ENCODE measurements at places on chromosomes 1 and 21. TPM values are rescaled to one million over a fixed set of nuclear protein-coding genes. Genes with fewer than 3 reads are reported as not detected.

XCL1 gene
- not detected for total RNA-seq

CFAP126 gene
- not detected for total RNA-seq

SCYL3 gene
- total RNA-seq, result 9.6 TPM

CREB3L4 gene
- total RNA-seq, result 4.4 TPM

CELA3B gene
- not detected for total RNA-seq

CNIH4 gene
- total RNA-seq, result 40.2 TPM

AGRN gene
- 35.6 TPM for total RNA-seq

GSTM1 gene
- total RNA-seq, result 18.3 TPM

F13B gene
- not detected for total RNA-seq

IGSF9 gene
- total RNA-seq, result under 0.01 TPM

DMBX1 gene
- not detected for total RNA-seq

GSTM5 gene
- total RNA-seq, result 6.0 TPM

DRAM2 gene
- total RNA-seq, result 49.9 TPM

SUSD4 gene
- total RNA-seq, result not detected

MEX3A gene
- 0.65 TPM for total RNA-seq

NPHS2 gene
- total RNA-seq, result not detected

SYNJ1 gene
- total RNA-seq, result 8.3 TPM

L1TD1 gene
- 0.97 TPM for total RNA-seq

C1orf116 gene
- 0.16 TPM for total RNA-seq

SHISAL2A gene
- total RNA-seq, result 0.16 TPM

UBIAD1 gene
- 10.1 TPM for total RNA-seq

DPH2 gene
- 24.2 TPM for total RNA-seq

PAFAH2 gene
- total RNA-seq, result 31.7 TPM

TCP10L gene
- total RNA-seq, result under 0.01 TPM

UTS2 gene
- total RNA-seq, result not detected

NBPF20 gene
- total RNA-seq, result 2.3 TPM

FMO2 gene
- total RNA-seq, result 6.2 TPM

KCNH1 gene
- 6.3 TPM for total RNA-seq

TTC22 gene
- not detected for total RNA-seq

SIKE1 gene
- total RNA-seq, result 59.7 TPM

WNT9A gene
- 4.9 TPM for total RNA-seq

NHLH1 gene
- total RNA-seq, result 0.12 TPM

RTCA gene
- 30.0 TPM for total RNA-seq

AXDND1 gene
- total RNA-seq, result 0.12 TPM

LYSMD1 gene
- 8.7 TPM for total RNA-seq

PRXL2B gene
- total RNA-seq, result 19.8 TPM

PDE4DIP gene
- 288 TPM for total RNA-seq

GNG4 gene
- total RNA-seq, result under 0.01 TPM

OSCP1 gene
- 10.5 TPM for total RNA-seq

RHEX gene
- not detected for total RNA-seq

PADI4 gene
- not detected for total RNA-seq

FCER1G gene
- 0.97 TPM for total RNA-seq

LEMD1 gene
- total RNA-seq, result not detected

PPIAL4G gene
- total RNA-seq, result not detected

CD48 gene
- not detected for total RNA-seq
